Activated naive CD4-positive, alpha-beta T cell treated with anti-CD3 and anti-CD28 coated beads for 36 hours (primary cell): ENCODE measurements at places on chromosomes 2 and 18.

- DNase-seq: no peak
- peaks cover 66% of the 10 kb centered on the region for H3K4me1 ChIP-seq
- no peak overlapping the region for H3K27ac ChIP-seq
- H3K27me3 ChIP-seq: no peaks in the 10 kb centered on the region
- H3K36me3 ChIP-seq: peaks cover 16% of the 10 kb centered on the region
- no peak overlapping the region for H3K4me3 ChIP-seq
Observed at GRCh38 chr18:8611916-8612576, 2.8 kb downstream of the RAB12 start.

DNA sequence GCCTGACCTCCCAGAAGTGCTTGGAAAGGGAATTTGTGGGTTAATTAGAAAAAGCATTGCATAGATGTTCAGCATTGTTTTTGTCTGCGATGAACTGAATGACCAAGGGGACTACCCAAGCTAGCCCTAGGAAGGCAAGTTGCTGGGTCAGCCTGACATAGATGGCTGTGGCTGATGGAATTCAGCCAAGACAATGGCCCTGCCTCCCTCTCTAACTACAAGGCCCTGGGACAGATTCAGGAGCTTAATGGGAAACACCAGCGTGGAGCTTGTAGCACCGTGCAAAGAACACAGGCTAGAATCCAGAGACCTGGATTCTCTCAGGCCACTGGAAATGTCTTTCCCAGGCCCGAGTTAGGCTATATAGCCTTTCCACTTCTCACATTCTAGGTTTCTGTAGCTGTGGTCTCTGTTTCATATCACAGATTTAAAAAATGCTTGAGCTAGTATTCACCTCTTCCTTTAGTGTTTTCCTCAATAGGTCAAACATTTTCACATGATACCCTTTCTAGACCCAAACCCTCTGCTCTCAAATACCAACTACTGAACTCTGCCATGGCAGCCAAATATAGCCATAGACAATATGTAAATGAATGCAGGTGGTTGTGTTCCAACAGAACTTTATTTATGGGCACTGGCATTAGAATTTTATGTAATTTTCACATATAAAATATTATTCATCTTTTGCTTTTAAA, 294.3 kb upstream of the MEX3C start:
- DNase-seq: no peak
- no peak overlapping the region for H3K4me3 ChIP-seq
- no peak overlapping the region for H3K27ac ChIP-seq
- peaks cover 3% of the 10 kb centered on the region for H3K27me3 ChIP-seq

- H3K36me3 ChIP-seq: no peaks in the 10 kb centered on the region
- H3K27me3 ChIP-seq: peaks cover 2% of the 10 kb centered on the region
- H3K4me3 ChIP-seq: no peak overlapping the region
- H3K4me1 ChIP-seq: no peaks in the 10 kb centered on the region
- H3K27ac ChIP-seq: no peak overlapping the region
- DNase-seq: no peak
Observed at GRCh38 chr18:55376387-55376786, 211.6 kb downstream of the TCF4 start.

- H3K4me3 ChIP-seq: no peak overlapping the region
- no peak overlapping the region for H3K27ac ChIP-seq
- peaks cover 5% of the 10 kb centered on the region for H3K27me3 ChIP-seq
- H3K4me1 ChIP-seq: no peaks in the 10 kb centered on the region
- no peak for DNase-seq
- H3K36me3 ChIP-seq: no peaks in the 10 kb centered on the region
Observed at GRCh38 chr2:192155511-192156118, 39.1 kb downstream of the TMEFF2 start.

GRCh38 chr18:23868136-23868785, 146.3 kb upstream of the TTC39C start:
- H3K4me3 ChIP-seq: no peak overlapping the region
- no peaks in the 10 kb centered on the region for H3K36me3 ChIP-seq
- H3K4me1 ChIP-seq: peaks cover 57% of the 10 kb centered on the region
- H3K27me3 ChIP-seq: no peaks in the 10 kb centered on the region
- no peak overlapping the region for H3K27ac ChIP-seq

DNA sequence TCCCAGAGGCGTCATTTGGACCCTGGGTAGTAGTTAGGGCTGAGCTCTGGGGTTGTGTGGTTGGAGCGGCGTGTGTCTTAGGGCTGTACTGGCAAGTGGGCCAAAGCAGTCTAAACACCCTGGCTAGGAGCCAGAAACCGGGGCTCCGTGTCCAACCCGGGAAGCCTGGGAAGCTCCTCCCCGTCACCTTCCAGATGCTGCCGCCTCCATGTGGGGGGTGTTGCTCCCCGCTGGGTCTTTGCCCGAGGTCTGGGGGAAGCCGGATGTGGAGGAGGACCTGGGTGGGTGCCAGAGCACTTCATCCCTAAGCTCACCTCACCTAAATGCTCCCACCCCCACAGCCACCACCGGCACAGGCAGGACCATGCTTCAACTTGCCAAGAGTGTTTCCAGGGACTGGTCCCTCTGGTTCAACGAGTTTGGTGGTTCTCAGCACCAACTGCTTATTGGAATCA, 25.4 kb downstream of the TET3 start:
- H3K36me3 ChIP-seq: peaks cover 9% of the 10 kb centered on the region
- H3K27ac ChIP-seq: no peak overlapping the region
- H3K4me3 ChIP-seq: no peak overlapping the region
- no peak for DNase-seq
- H3K27me3 ChIP-seq: no peaks in the 10 kb centered on the region

DNA sequence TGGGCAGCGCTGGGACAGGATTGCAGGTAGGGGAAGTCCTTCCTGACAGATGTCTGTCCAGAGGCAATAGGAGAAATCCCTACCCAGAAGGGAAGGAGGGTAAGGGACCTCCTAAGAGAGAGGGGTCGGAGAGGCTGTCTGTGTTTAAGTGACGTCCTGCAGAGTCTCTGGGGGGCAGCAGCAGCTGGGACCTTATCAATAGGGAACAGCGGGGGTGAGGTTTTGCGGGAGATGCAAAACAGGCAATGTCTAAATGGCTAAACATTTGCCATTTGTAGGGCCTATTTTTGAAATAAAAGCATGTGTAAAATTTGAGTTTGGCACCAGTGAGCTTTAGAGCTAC, 108.7 kb upstream of the HS6ST1 start:
- DNase-seq: no peak
- no peaks in the 10 kb centered on the region for H3K36me3 ChIP-seq
- no peak overlapping the region for H3K27ac ChIP-seq
- peaks cover 3% of the 10 kb centered on the region for H3K27me3 ChIP-seq

DNA sequence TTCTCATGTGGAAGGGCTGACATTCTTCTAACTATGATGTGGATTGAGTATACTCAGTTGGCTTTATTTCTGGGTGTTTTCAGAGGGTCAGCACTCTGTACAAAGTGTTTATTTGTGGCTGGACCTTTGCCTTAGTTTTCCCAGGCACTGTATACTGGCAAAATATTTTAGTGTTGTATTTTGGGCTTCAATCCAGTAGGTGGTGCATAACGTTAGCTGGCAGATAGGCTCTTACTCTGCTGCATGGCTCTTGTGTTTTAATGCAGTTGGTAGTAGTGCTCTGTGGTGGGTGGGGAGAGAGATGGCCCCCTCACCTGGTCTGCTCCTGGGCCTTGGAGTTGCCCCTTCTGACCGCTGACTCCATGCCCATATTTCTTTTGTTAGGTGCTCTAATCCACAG, 75.6 kb upstream of the REG3A start:
- no peaks in the 10 kb centered on the region for H3K36me3 ChIP-seq
- no peak for DNase-seq
- H3K27me3 ChIP-seq: peaks cover 2% of the 10 kb centered on the region
- no peak overlapping the region for H3K27ac ChIP-seq
- no peaks in the 10 kb centered on the region for H3K4me1 ChIP-seq
